ENCODE measurements at places on chromosomes 3 and 15.

DNA sequence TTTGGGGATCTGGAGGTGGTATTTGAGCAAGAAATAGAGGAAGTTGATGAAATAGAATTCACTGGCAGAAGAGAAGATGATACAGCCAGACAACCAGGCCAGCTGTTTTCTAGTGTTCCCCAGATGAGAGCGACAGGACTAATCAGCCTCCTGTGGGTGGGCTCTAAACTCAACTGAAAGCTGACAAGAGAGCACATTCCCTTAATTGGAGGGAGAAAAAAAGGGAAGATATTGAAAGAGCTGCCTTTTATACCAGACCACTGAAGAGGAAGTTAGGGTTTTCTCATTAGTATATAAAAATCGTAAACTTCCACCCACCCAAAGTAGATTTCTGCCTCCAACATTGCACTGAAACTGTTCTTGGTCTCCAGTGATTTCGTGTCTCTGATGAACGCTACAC is 6.5 kb upstream of the TM4SF19 start:
- no peak for DNase-seq

- DNase-seq = peak; percentile 16
Measured at GRCh38 chr15:82832601-82833361, 23.4 kb downstream of the WHAMM start.

GRCh38 chr3:186467969-186468368 is 76.2 kb downstream of the CRYGS start:
- no peak for DNase-seq

GRCh38 chr15:73809728-73810501 is 56.8 kb upstream of the INSYN1 start:
- no peak for DNase-seq

GRCh38 chr15:32106401-32107381 is 76.4 kb downstream of the CHRNA7 start:
- DNase-seq = no peak

GRCh38 chr3:184805351-184806038 is 6.5 kb upstream of the VPS8 start:
- no peak for DNase-seq

GRCh38 chr3:2851835-2852234 is 258.3 kb downstream of the IL5RA start:
- DNase-seq = no peak

GRCh38 chr15:82942691-82943090 is 9.8 kb downstream of the HOMER2 start:
- no peak for DNase-seq

DNA sequence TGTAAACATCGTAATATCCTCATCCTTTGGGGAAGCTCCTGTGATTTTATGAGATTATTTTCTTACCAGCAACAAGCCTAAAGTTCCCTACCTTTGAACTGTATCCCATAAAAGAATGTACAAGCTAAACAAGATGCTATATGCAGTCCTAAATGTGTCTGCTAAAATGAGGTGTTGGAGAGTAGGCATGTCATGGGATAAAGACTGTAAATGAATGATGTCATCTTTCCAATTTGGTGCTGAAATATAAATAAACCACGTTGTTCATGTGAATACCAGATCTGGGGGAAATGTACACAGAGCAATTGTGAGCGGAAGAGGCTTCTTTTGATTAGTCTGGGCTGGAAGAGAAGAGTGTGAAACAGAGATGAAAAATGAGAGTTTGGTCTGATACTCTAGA is 214.9 kb upstream of the WNT5A start:
- no peak for DNase-seq

GRCh38 chr3:61778095-61778494 is 216.7 kb downstream of the PTPRG start:
- DNase-seq = no peak

- no peak for DNase-seq
Measured at GRCh38 chr15:54514601-54515000, 536.4 kb downstream of the UNC13C start.

- no peak for DNase-seq
Measured at GRCh38 chr3:184656829-184657681, 54.8 kb downstream of the MAGEF1 start.

DNA sequence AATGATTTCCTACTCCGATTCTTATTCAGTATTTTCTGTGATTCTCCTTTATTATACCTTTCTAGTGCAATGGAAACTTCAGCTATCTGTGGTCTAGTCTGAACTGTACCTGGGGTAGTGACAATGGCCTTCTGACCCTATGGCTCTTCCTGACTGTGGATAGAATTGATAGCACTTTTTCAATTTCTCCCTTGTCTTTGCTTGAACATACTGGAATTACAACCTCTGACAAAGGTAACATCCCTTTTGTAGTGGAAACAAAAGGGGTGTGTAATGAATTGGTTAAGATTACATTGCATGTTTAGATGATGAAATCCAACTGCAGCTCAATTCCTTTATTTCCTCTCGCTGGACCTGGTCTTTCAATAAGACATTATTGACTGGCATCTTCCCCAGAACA is 21.0 kb upstream of the SOX2 start:
- DNase-seq = no peak

DNA sequence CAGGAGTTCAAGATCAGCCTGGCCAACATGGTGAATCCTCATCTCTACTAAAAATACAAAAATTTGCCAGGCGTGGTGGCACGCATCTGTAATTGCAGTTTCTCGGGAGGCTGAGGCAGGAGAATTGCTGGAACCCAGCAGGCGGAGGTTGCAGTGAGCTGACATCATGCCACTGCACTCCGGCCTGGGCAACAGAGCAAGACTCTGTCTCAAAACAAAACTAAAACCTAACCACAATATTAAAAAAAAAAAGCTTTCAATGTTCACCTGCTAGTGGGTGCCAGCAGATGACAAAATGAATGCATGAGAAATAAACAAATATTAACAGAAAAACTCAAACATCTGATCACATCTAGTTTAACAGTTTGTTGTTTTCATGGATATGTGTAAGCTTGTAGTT is 9.0 kb downstream of the SLC24A1 start:
- no peak for DNase-seq

DNA sequence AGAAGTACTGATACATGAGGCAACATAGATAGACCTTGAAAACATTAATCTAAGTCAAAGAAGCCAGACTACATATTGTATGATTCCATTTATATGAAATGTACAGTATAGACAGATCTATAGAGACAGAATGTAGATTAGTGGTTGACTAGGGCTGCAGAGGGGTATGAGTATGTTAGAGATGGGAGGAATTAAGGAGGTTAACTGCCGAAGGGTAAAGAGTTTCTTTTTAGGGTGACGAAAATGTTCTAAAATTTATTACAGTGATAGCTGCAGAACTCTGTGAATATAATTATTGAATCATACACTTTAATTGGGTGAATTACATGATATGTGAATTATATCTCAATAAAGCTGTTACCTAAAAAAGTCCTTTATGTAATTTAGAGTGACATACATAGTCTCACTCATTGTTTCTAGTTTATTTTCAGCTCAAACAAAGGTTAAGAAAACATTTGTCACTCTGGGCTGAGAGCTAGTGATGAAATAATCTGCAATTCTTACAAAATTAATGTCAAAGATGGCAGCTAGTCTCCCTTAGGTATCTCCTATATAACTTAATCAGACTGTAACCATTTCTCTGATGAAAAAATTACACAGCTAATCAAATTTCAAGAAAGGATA is 61.4 kb downstream of the DENND4A start:
- DNase-seq = no peak

- DNase-seq = no peak
Measured at GRCh38 chr15:90419738-90420406, 31.8 kb downstream of the IQGAP1 start.

- no peak for DNase-seq
Measured at GRCh38 chr15:20409247-20409646, 132.4 kb downstream of the GOLGA6L6 start.

DNA sequence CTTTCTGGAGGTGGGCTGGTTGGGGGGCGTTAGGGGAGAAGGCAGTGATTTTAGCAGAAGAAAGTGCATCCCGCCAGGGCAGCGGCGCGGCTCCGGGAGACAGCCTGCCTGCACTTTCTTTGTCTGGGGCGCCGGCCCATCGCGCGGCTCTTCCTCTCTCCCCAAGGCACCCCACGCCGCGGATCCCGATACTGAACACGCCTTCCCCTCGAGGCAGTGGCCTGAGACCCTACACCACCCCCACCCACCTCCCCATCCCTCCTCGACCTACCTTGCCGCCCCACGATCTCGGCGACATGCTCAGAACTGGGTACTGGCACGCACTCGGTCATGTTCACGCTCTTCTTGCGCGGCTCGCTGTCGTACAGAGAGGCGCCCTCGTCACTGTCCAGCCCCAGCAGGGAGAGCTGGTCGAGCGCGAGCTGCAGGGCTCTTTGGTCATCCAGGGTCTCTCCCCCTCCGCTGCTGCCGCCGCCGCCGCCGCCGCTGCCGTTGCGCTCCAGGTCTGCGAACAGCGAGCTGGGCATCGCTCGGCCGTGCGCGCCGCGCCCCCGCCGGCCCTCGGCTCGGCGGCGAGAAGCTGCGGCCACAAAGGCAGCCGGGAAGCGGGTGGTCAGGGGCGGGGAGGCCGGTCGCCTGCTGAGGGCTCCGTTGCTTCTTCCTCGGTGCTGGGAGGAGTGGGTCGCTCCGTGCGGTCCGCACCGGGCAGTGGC is 483 bp downstream of the MEX3B start:
- DNase-seq = no peak

DNA sequence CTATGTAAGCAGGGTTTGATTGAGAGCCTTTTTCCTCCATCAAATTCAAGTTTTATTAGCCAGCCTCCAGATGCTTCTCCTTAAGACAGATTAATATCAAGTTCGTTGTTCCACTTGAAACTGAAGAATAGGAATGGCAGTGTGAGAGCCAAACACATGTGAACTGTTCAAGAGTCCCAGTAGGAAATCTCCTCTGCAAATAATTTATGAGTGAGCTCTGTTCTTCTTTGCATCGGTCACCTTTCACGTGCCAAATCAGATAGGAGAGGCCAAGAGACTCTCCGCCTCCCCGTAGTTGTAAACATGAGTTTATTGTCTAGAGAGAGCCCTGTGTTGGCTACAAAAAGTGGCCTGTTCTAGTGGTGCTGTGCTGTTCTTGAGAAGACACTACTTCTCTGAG is 372.1 kb upstream of the NR2F2 start:
- DNase-seq = no peak

- no peak for DNase-seq
Measured at GRCh38 chr3:194671511-194671899, 486 bp downstream of the LSG1 start.

DNA sequence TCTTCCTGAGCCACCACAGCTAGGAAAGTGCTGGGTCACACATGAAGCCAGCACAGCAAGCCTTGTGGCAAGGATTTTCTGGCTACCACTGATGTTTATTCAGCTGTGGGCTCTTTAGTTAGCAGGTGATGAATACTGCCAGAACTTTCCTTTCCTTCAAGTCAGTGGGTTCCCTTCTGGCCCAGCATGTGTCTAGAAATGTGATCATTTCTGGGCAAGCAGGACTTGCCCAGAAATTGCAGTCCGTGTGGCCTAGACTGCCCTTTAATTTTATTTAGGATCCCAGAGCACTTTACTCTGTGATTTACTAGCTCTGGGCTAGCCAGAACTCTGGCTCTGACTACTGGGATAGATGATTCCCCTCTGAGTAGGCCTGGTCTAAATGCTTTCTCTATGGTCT is 397.5 kb downstream of the ZIC4 start:
- DNase-seq = no peak

DNA sequence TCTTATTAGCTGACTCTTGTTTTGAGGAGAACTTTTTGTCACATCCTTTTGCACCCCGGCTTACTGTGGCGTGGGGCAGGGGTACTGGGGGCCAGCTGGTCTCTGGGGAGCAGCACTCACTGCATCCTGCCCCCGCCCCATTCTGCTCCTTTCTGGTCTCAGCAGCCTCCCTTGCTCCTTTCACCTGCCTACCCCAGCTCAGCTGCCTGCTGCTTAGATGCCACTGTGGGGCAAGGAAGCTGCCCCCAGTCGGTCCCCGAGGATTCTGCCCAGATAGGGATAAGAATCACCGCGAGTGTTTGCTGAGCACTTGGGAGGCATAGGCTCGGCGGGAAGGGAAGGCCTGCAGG is 32.0 kb downstream of the APBA2 start:
- no peak for DNase-seq

GRCh38 chr3:27630885-27631284 is 91.2 kb downstream of the EOMES start:
- DNase-seq = no peak

GRCh38 chr3:127064391-127065137 is 81.6 kb downstream of the PLXNA1 start:
- DNase-seq = no peak

DNA sequence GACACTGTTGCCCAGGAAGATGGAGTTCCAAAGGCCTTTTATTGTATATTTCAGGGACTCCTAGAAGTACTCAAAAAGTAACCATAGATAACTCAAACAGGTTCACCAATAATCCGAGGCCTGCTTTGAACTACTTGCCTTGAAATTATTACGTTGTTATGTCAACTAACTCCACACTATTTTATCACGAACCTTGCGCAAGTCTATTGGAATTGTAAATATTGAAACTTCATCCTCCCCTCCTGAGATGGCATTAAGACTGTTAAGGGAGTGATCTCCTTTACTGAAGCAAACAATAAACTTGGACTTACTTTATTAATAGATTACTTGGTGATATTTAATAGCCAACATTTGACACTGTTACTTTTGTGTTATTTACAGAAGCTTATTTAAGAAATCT is 199.6 kb upstream of the GADL1 start:
- DNase-seq = no peak

DNA sequence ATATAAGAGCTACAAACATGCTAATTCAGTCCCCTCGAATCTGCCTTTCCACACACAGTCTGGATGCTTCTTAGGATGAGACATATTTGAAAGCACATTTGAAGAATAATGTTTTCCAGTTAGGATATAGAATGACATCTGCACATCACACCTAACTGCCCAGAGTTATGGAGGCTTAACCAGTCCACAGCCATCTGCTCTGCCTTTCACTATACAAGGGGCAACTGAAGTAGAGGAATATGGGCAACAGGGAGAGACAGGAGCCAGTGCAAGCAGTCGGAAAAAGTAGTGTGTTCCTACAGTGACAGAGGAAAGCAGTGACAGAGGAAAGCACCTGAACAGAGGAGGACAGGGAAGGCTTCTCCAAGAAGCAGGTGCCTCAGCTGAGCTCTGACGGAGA is 79.0 kb upstream of the CLDN18 start:
- no peak for DNase-seq

DNA sequence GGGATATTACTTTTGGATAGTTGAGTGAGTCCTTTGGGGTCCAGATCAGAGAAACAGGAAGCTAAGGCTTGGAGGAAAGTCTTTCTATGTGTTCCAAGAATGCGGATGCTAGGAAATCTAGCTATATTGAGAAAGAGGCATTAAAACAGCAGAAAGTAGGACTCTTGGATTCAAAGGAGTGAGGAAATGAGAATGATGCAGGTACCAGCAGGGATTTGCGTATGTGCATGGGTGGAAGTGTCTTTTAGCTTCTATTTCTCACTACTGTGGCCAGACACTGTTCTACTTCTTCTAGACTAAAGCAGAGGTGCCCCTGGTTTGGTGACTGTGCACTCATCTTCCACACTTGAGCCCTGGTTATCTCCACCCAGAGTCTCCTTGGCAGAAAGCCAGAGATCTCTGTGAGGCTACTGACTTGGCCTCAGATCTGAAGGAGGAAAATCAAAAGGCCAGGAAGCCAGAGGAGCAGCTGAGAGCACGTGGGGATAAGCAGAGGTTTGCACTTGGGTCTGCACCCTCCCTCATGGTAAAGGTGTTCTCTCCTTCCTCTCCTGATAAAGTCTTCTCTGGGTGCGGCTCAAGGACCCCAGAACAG is 44.3 kb downstream of the ATP2B2 start:
- no peak for DNase-seq

- DNase-seq = no peak
Measured at GRCh38 chr3:111598139-111598538, 3.0 kb upstream of the ZBED2 start.
